ENCODE measurements at places on chromosomes 12 and 14.

DNA sequence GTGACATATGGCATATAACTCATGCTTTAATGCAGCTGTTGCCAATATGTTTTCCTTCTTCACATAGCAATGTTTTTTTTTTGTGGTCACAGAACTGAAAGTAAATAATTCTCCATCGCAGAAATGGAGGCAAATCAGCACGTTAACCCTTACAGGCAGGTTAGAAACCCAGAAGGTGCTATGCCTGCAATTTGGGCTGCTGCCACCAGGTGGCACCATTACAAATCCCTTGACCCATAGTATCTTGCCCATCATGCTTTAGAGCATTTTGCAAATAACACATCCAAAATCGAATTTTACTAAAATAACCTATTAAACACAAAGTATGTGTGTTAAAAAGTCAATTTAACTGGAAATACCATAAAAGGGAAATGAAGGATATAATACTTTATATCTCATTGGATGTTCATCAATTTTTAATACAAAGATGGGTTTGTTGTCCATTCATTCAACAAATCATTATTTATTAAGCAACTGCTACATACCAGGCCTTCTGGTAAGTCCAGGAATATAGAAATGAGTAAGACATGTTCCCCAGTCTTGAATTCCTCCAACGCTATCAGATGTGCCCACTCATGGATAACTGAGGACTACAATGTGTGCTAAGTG, 340.1 kb downstream of the GLT1D1 start:
- DNase-seq, result peak; percentile 29

GRCh38 chr12:73935817-73936216, 601.8 kb upstream of the ATXN7L3B start:
- no peak for DNase-seq

DNA sequence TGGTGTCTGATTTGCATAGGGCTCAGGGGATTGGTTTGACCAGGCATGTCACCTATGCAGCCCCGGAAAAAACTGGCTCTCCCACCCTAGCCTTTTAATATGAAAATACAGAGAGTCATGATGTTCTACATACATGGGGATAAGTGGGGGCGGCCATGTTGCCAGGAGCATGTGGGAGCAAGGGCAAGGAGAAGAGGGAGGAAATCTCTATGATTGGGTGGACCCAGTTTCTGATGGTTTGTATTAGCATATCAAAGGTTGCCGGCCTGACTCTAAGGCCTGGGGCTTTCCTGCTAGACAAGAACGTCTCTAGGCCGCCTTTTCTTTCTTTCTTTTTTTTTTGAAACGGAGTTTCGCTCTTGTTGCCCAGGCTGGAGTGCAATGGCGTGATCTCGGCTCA, 123.4 kb upstream of the CPSF6 start:
- DNase-seq, result no peak

DNA sequence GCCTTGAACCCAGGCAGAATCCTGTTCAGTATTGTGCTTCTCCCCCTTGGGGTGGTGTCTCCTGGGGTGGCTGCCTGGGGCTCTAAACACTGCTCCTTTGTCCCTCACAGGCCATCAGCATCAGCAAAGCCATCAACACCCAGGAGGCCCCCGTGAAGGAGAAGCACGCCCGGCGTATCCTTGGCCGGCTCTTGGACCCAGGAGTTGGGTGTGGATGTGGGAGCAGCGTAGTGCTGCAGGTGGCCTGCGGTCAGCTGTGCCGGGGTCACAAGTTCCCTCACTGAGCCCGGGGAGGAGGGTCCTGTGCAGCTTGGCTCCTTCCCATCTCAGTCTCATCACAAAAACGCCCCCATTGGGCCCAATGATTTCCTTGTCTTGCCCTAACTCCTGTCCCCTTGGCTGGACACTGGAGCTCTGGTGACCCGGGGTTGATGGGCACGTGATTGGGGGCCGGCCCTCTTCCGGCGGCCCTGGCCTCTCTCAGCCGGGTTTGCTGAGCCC, 12.7 kb downstream of the HIP1R start:
- DNase-seq, result no peak
